Activated naive CD4-positive, alpha-beta T cell treated with anti-CD3 and anti-CD28 coated beads, Interleukin-2, amount 10 ng/mL, durations not matched to agents 7 days and 5 days (primary cell): ENCODE measurements at places on chromosomes 3 and 15.

GRCh38 chr3:39479701-39480414 lies 12.4 kb downstream of the MOBP start:
- no peak for DNase-seq

GRCh38 chr15:77042245-77042919 lies 28.5 kb downstream of the TSPAN3 start:
- DNase-seq = no peak

DNA sequence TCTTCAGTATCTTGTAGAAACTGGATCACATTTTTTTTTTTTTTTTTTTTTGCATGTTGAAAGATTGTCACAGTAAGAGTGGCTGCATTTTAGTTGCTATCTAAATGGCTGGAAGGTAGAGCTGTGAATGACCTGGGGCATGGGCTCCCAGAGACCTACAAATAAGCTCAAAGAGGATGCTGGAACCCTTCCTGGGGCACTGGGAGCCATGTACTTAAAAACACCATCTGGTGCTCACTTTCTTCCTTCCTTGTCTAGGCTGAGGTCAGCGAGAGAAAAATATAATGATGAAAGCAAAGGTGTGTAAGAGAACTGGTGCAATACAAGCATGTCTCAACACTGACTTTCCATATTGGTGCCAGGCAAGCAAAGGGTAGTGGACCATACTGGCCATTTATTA lies 323.9 kb downstream of the SV2B start:
- no peak for DNase-seq

- DNase-seq = no peak
Measured at GRCh38 chr3:5846261-5846660, 658.8 kb downstream of the EDEM1 start.

GRCh38 chr3:169841171-169841570 lies 28.5 kb upstream of the LRRC34 start:
- no peak for DNase-seq

GRCh38 chr3:11625376-11626083 lies 18.2 kb downstream of the VGLL4 start:
- DNase-seq = no peak

DNA sequence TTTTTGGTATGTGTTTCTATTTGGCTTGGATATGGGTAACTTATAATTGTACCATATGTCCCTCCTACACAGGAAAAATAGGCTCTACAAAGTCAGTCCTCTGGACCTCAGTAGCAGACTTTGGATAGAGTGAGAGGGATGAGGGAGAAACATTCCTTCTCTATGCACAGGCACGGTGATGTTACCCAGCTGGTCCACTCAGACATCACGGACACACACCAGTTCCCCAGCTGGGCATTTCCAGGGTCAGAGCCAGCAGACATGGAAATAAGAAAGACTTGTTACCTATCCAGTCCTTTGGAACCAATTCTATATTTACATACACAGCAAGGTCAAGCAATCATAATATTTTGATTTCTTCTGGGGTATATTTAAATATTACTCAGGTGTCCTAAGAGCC lies 433.1 kb upstream of the KCNMB2 start:
- DNase-seq = no peak

GRCh38 chr15:87755226-87755625 lies 501.3 kb downstream of the NTRK3 start:
- no peak for DNase-seq

GRCh38 chr3:124019291-124019690 lies 27.4 kb upstream of the ROPN1 start:
- DNase-seq = no peak

- DNase-seq = no peak
Measured at GRCh38 chr3:120824613-120825012, 82.1 kb downstream of the GTF2E1 start.

GRCh38 chr3:173221010-173221409 lies 80.0 kb upstream of the SPATA16 start:
- no peak for DNase-seq

- DNase-seq = no peak
Measured at GRCh38 chr15:49758456-49758855, 137.6 kb downstream of the DTWD1 start.

DNA sequence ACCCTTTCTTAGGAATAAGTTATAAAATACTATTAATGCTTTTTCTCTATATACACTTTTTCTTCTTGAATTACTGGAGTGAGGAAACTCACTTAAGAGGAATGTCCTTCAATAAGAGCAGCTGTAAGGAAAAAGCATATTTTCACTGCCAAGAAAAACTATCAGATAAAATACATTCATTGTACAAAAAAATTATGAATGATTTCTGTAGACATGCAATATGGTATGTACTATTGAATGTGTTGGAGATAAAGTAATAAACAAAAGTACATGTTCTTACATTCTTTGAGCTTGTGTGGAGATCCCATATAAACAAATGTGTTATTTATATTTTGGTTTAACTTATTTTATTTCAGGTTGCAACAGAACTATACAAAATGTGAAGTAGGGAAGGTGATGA lies 241.0 kb upstream of the ZNF717 start:
- no peak for DNase-seq

- DNase-seq = no peak
Measured at GRCh38 chr3:125194849-125195601, 17.5 kb downstream of the SLC12A8 start.

DNA sequence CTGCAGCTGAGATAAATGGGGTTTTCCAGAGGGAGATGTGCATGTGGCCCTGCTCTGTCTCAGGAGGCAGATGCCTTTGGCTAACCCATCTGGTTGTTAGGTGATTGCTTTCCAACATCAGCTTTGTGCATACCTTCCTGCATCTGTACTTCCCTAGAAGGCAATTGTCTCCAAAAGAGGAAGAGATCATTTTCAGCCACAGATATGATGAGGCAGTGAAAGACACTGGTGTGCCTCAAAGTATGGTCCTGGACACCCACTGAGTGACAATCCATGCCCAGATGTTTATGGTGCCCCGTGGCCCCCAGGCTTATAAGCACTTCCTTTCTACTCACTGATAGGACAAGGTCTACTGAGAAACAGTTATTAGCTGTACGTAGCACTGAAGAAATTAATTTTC lies 117.5 kb upstream of the NR2F2 start:
- no peak for DNase-seq

- no peak for DNase-seq
Measured at GRCh38 chr3:49674497-49674983, 389 bp downstream of the APEH start.

DNA sequence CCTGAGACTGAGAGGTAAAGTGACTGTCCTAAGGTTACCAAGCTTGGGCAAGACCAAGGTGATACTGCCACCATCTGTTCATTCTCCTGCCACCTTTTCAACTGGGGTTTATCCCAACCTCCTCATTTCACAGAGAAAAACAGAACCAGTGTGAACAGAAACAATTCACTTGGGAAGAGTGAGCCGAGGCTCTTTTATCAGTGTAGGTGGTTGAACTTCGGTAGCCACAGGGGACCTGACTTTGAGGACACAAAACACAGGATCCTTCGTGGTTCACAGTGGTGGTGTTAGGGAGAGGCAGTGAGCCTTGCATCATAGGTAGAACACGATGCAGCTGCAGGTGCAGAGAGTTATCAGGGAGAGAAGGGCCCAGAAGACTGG lies 72.8 kb upstream of the ICE2 start:
- DNase-seq = no peak

- DNase-seq = no peak
Measured at GRCh38 chr3:79751703-79752102, 16.1 kb downstream of the ROBO1 start.

DNA sequence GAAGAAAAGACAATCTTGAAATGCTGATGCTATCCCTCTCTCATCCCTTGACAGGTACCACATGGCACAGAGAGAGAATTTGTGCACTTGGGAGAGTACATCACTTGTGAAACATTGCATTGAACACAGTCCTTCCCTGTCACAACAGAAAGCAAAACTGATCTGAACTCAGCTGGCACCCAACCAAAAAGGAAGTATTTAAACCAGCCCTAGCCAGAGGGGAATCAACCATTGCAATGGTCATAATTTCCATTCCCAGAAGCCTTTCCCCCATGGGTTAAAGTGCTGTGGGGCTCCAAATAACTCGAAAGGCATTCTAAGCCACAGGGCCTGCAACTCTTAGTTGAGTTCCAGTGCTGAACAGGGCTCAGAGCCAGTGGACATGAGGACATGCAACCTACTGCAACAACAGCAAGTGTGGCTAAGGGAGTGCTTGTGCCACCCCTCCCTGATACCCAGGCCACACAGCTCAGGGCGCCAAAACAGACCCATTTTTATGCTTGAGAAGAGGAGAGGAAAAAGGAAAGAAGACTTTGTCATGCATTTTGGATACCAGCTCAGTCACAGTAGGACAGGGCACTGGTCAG lies 530.8 kb upstream of the BCHE start:
- no peak for DNase-seq

DNA sequence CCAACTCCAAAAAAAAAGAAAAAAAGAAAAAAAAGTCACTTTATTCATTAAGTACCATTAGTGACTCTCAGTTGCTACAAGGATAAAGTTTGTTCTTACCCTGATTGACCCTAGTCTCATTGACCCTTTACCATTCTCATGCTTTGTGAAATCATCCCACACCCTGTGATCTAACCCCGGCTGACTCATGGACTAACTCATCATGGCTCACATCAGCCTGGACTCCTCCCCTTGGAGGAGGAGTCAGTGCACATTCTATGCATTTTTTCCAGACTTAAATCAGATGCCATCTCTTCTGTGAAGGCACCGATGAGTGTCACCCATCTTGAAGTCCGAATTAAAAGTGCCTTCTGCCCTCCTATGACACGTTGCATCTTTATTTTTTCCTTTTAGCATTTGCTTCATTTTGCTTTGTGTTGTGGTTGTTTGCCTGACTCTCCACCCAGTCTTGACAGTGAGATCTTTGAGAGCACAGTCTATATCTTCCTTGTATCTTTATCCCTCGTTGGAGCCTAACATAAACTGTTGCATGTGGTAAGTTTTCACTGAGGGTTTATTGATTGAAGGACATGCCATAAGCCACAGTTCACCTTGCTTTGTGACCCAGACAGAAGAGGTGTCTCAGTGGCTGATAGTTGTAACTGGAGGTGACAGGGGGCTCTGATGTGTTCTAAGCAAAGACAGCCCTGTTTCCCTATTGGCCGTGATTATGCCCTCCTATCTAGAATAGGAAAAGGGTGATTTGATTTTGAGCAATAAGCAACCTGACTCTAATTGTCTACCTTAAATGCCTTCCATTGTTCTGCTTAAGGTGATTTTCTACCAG lies 72.1 kb downstream of the IL1RAP start:
- peak; percentile 22 for DNase-seq

- DNase-seq = no peak
Measured at GRCh38 chr3:84440291-84440690, 518.5 kb upstream of the CADM2 start.

DNA sequence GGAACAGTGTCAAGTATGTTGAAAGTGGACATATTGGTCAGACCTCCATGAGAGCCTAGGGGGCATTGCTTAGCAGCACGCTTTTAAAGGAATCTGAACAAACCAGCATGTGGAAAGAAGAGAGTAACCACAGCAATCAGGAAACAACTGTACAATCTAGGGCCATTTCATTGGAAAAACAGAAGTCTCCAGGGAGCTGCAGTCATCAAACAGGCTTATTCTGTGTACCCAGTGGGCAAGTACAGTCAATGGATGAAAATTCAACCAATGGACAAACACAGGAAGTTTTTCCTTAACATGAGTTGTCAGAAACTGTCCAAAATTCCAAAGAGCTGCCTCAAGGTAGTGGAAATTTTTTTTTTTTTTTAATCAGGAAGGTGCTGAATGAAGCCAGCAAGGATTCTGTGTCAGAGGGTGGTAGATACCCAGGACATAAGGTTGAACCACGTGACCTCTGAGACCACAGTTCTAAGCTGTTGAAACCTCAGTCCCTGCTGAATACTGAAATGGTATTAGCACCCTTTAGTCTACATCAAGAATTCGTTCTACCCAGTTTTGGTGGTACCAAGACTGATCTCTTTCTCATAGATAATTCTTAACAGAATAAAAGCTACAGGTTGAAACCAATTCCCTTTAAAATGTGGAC lies 4.4 kb upstream of the DLG1 start:
- DNase-seq = no peak

GRCh38 chr15:48391950-48392349 lies 60.7 kb downstream of the DUT start:
- DNase-seq = no peak

DNA sequence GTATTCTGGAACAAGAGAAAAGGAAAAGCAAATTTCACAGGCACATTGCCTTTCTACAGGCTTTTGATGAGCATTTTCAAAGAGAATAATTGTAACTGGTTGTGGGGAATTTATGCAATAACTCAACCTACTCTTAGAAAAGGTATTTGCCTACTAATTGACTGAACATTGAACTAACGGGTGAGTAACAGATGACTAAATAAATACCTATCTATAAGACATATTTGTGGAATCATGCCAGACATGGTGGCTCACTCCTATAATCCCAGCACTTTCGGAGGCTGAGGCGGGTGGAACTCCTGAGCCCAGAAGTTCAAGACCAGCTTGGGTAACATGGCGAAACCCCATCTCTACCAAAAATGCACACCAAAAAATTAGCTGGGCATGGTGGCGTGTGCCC lies 367.7 kb downstream of the CGGBP1 start:
- no peak for DNase-seq

DNA sequence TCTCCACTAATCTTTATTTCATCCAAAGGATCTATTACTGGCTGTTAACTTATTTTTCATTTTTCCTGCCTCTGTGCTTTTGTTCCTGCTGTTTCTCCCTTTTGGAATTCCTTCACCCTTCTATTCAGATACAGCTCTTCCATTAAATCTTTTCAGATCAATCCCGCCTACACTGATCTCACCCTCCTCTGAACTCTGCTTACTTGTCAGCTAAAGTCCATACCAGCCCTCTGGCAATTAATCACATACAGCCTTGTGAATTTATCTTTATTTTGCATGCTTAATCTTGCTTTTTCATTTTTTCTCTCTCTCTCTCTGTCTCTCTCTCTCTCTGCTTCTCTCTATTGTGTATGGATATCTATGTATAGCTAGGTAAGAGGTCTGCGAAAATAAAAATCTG lies 100.8 kb upstream of the UMPS start:
- no peak for DNase-seq

- DNase-seq = peak; percentile 67
Measured at GRCh38 chr15:75836959-75837334, 6.3 kb upstream of the UBE2Q2 start.

GRCh38 chr15:93072411-93073394 lies 16.3 kb downstream of the RGMA start:
- no peak for DNase-seq

GRCh38 chr3:114499976-114500375 lies 206.1 kb downstream of the TIGIT start:
- DNase-seq = no peak

GRCh38 chr15:87743562-87743961 lies 513.0 kb downstream of the NTRK3 start:
- DNase-seq = no peak

DNA sequence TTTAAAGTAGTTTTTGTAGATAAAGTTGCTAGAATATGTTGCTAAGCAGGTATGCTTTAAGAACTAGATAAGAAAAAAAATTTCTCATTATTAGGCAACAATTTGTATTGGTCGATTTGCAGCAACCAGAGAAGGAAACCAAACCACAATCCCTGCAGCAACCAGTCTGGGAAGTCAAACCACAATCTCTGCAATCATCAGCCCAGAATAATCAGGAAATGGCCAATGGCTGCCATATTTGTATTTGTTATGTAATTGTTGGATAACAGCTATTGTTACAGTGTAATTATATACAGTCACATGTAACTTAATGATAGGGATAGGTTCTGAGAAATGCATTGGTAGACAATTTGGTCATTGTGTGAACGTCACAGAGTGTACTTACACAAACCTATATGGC lies 23.6 kb downstream of the STXBP5L start:
- DNase-seq = no peak

GRCh38 chr3:147914532-147914931 lies 505.4 kb downstream of the ZIC1 start:
- DNase-seq = no peak
